ENCODE measurements at places on chromosomes 1 and 21. TPM values are rescaled to one million over a fixed set of nuclear protein-coding genes. Genes with fewer than 3 reads are reported as not detected.

- H3K4me1 ChIP-seq, result peaks cover 15% of the 10 kb centered on the region
- H3K4me3 ChIP-seq, result no peak overlapping the region
- DNase-seq, result no peak
- H3K27ac ChIP-seq, result no peak overlapping the region
- H3K27me3 ChIP-seq, result peaks cover 37% of the 10 kb centered on the region
Measured at GRCh38 chr1:39690794-39691382, 345 bp downstream of the HPCAL4 start.

DNA sequence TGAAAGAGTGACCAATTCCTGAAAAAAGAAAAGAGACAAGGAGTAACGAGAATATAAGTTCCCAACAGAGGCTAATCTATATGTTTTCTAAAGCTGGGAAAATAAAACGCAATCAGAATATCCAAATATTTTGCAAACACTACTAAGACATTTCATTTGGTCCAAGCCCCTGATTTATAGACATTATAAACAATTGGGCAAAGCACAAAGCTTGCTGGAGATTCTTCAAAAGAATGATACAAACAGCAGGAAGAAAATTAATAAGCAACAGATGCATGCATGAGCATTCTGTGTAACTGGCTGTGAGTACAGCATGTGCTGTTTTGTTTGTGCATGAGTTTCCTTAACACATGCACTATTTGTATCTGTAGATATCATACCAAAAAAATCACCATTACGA lies 552.9 kb downstream of the LTN1 start:
- H3K4me3 ChIP-seq, result no peak overlapping the region
- no peaks in the 10 kb centered on the region for H3K27me3 ChIP-seq
- H3K4me1 ChIP-seq, result no peaks in the 10 kb centered on the region
- DNase-seq, result no peak

DNA sequence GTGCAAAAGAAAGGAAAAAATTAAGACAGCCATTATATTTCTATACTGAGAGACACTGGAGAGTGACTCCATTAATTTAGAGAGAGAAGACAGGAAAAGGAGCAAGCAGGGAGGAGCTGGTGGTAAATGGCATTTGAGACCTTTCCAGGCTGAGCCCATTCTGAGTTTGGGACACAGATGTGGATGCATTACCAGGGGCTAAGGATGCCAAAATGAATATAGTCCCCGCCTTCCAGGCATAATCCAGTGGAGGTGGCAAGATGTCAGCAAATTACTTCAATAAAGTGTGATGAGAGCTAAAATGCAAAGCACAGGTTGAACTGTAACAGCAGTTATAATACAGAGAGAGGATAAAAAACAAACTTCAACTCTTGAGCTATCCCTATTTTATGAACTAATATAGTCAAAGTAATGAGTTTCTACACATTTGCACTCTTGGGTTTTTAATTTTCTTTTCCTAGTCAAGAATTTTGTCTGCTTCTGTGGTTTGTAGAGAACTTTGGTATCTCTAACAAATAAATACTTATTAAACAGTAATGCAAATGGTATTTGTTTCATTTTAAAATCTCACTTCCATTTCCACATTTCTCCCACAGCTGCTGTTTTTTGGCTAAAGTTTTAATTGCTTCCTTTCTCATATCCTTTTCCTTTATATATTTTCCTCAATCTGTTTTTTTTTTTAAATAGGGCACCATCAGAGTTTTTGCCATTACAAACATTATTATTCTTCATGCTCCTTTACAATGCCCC lies 228.2 kb upstream of the KCNK2 start:
- no peaks in the 10 kb centered on the region for H3K4me1 ChIP-seq
- DNase-seq, result no peak
- H3K36me3 ChIP-seq, result no peaks in the 10 kb centered on the region
- H3K27me3 ChIP-seq, result no peaks in the 10 kb centered on the region

- no peaks in the 10 kb centered on the region for H3K36me3 ChIP-seq
Measured at GRCh38 chr1:61109158-61109557, 26.8 kb downstream of the NFIA start.

GRCh38 chr1:112509005-112509659 lies 367 bp downstream of the WNT2B start:
- H3K27ac ChIP-seq, result no peak overlapping the region
- H3K4me1 ChIP-seq, result peaks cover 17% of the 10 kb centered on the region
- peak overlapping the region; percentile 60 for H3K4me3 ChIP-seq
- H3K36me3 ChIP-seq, result no peaks in the 10 kb centered on the region

DNA sequence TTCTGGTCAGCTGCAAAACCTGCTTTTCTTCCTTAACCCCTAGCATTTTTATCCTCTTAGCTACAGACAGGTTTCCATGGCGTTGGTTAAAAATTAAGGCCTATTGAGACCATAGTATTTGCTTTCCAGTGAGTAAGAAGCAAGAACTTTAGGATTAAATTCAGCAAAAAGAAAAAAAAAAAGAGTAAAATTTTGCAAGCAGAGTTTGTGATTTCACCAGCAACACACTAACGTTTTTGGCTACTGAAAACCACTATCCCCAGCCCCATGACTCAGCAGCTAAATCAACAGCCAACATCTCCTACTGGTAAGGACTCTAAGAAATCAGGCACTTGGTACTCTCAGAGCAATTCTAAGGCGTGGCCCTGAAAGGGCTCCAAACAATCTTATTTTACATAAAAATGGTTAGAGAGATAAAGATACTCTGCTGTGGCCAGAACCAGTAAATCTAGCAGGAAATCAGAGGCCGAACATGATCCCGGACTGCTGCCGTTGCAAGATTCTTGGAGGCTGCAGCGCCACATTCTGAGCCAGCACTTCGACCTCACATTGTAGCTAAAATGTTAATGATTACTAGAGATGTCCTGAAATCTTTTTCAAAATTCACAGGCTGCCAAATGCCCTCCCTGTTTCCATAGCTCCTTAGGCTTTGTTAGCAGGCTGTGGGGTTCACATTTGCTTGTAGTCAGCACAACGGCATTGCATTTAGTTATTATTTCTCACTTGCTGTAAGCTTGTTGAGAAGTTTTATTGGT lies 1.6 kb upstream of the ENO1 start:
- peaks cover 7% of the 10 kb centered on the region for H3K36me3 ChIP-seq
- peak overlapping the region; percentile 99 for H3K27ac ChIP-seq
- H3K4me3 ChIP-seq, result no peak overlapping the region
- H3K27me3 ChIP-seq, result no peaks in the 10 kb centered on the region

DNA sequence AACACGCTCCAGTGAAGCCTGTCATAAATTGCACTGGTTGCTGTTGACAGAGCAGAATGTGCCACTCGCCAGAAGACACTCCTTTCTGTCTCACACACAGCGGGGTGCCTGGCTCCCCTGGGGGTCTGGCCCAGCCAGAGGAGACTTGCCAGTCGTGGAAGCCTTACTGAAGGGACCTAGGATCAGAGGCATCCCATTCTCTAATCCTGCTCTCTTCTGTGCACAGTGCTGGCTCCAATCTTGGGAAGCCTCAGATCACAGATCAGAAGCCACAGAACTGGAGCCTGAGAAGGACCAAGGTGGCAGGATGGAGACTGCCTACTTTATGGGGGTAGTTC lies 1.4 kb downstream of the SLC9A1 start:
- H3K36me3 ChIP-seq, result no peaks in the 10 kb centered on the region
- H3K4me1 ChIP-seq, result peaks cover 60% of the 10 kb centered on the region
- no peak for DNase-seq
- peak overlapping the region; percentile 94 for H3K4me3 ChIP-seq

GRCh38 chr1:202056644-202057334 lies 46.4 kb downstream of the ELF3 start:
- peak overlapping the region; percentile 55 for H3K27ac ChIP-seq
- no peaks in the 10 kb centered on the region for H3K27me3 ChIP-seq
- DNase-seq, result peak; percentile 85
- H3K4me3 ChIP-seq, result no peak overlapping the region
- no peaks in the 10 kb centered on the region for H3K4me1 ChIP-seq

DNA sequence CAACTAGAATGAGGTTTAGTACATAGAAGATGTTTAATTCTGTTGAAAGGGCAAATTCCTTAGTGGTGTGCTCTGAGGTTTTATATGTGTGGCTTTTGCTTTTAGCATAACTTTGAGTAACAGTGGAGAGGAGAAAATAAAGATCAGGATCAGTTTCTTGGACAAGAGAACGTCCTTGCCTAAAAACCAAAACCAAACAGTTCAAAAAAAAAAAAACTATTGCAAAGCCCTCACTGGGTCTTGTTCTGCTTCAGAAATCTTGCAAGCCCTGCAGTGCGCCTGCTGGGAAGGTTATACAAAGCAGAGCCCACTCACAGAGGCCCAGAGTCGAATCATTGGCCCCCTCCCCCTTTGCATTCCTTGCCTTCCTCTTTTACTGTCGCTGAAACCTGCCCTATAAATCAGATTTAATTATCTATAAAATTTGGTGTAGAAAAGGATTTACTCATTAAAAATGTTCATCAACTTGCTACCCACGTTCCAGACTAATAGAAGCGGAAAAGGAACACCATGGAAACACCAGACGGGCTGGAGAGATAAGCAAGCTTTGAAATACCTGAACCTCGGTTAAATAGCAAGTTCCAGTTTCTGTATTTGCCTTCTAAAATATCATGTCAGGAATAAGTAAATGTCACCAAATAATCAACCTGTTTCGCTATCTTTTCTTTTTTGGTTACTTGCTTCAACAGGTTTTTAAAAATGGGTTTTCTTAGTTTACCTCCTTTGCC lies 201.6 kb upstream of the PTBP2 start:
- no peak overlapping the region for H3K4me3 ChIP-seq
- no peaks in the 10 kb centered on the region for H3K4me1 ChIP-seq
- H3K27me3 ChIP-seq, result no peaks in the 10 kb centered on the region

- no peak overlapping the region for H3K4me3 ChIP-seq
- H3K27ac ChIP-seq, result no peak overlapping the region
- H3K4me1 ChIP-seq, result no peaks in the 10 kb centered on the region
- no peaks in the 10 kb centered on the region for H3K27me3 ChIP-seq
Measured at GRCh38 chr1:1938613-1939295, 19.7 kb upstream of the TMEM52 start.

GRCh38 chr1:89129911-89130310 lies 4.0 kb upstream of the GBP2 start:
- peaks cover 18% of the 10 kb centered on the region for H3K4me1 ChIP-seq
- no peaks in the 10 kb centered on the region for H3K27me3 ChIP-seq
- no peaks in the 10 kb centered on the region for H3K36me3 ChIP-seq
- H3K4me3 ChIP-seq, result no peak overlapping the region

DNA sequence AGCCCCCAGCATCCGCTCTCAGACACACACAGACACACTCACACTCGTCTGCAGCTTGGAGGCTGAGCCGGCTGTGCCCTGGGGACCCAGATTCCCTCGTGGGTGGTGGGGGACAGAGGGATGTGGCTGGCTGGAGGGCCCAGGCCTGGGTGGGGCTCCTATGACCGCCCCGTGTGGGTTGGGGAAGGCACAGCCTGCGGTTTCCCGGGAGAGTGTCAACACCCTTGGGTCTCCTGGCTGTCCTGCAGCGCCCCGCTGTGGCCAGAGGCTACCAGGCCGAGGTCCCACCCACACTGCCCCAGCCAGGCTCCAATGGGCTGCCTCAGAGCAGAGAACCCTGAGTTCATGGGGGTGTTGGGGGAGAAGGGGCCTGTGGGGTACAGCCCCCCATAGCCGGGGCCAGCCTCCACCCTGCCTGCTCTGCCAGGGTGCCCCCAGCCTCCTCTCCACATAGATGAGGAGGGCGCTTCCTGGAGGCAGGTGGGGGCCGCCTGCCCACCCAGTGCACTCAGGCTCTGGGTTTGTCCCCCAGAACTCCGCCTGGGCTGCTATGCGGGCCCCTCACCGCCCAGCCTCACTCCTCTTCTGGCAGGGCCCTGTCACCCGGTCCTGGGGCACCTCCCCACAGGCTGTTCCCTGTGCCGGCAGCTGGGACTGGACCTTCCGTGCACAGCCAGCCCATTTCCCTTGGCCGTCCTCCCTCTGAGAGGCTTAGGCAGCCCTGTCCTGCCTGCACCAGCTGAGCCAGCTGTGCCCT lies at the start of gene TTC34:
TTC34 (minus strand) TSS at position 159 of the 757 bp plus-strand sequence. CDS start 866 bp downstream, outside the sequence.
- peaks cover 11% of the 10 kb centered on the region for H3K27me3 ChIP-seq
- H3K36me3 ChIP-seq, result no peaks in the 10 kb centered on the region
- no peaks in the 10 kb centered on the region for H3K4me1 ChIP-seq
- no peak within 1 kb of the TSS for H3K27ac ChIP-seq

GRCh38 chr1:189868021-189868420 lies 609.6 kb downstream of the BRINP3 start:
- no peaks in the 10 kb centered on the region for H3K36me3 ChIP-seq
- no peak overlapping the region for H3K27ac ChIP-seq
- DNase-seq, result no peak
- no peaks in the 10 kb centered on the region for H3K27me3 ChIP-seq

The GBP7 gene
- total RNA-seq, result not detected

The SPRR2A gene
- total RNA-seq, result not detected

GRCh38 chr1:184935920-184936798 lies 38.1 kb downstream of the NIBAN1 start:
- H3K36me3 ChIP-seq, result no peaks in the 10 kb centered on the region
- no peaks in the 10 kb centered on the region for H3K27me3 ChIP-seq
- peaks cover 18% of the 10 kb centered on the region for H3K4me1 ChIP-seq
- H3K4me3 ChIP-seq, result no peak overlapping the region

DNA sequence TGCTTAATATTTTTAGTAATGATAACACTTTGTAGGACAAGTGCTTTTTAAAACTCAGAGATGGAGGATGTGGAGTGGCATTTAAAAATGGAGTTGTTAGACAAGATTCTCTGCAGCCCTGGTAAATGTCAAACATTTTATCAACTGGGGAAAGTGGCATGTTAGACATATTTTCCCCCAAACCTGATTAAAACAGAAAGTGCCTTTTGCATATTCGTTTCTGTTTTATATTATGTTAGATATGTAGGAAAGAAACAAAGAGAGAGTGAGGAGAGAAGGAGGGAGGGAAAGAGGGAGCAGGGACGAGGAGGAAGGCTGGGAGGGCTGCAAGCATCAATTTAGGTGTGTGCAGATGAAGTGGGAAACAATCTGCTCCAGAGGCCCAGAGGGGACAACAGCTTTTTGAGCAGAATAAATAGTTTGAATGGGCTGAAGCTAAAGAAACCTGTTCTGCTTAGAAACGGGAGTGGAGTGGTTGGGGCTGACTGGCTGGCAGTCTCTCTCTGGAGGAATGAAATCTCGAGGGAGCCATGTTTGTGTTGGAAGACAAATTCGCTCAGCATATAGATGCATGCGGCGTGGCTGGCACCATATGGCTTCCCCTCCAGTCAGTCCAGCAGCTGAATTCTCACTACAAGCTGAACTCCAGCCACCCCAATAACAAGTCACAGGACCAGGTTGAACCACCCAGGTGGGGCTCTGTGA lies 502.2 kb downstream of the AJAP1 start:
- H3K27me3 ChIP-seq, result no peaks in the 10 kb centered on the region
- H3K36me3 ChIP-seq, result no peaks in the 10 kb centered on the region
- H3K27ac ChIP-seq, result no peak overlapping the region
- DNase-seq, result no peak

The CYP2J2 gene
- 57.1 TPM for total RNA-seq

Measured in heart left ventricle (tissue), 16 donors.